ENCODE measurements at places on chromosomes 2 and 18.

GRCh38 chr2:171287611-171288010 lies 126.9 kb upstream of the TLK1 start:
- no peak for DNase-seq

- DNase-seq = no peak
These were observed 51.0 kb downstream of the NPAS2 start for GRCh38 chr2:100870652-100871531.

- no peak for DNase-seq
These were observed 138.8 kb upstream of the SP5 start for GRCh38 chr2:170576296-170576695.

DNA sequence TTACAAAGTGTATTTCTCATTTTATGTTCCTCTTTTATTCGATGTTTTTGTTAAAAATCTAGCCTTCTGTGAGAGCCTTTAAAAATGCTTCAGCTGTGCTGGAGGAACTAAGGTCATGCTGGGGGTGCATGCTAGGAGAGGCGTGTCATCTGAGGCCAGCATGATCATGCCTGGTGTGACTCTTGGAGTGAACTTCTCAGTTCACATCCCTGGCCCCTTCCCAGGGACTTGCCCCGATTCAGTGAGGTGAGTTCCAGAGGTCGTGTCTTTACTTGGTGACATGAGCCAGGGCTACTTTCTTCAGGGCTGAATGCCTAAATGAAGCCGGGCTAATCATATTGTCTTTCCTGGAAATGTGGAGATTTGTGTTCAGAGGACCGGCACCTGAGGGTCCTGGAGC lies 264.9 kb downstream of the MREG start:
- no peak for DNase-seq

- no peak for DNase-seq
These were observed 154.6 kb downstream of the THADA start for GRCh38 chr2:43441195-43441594.

DNA sequence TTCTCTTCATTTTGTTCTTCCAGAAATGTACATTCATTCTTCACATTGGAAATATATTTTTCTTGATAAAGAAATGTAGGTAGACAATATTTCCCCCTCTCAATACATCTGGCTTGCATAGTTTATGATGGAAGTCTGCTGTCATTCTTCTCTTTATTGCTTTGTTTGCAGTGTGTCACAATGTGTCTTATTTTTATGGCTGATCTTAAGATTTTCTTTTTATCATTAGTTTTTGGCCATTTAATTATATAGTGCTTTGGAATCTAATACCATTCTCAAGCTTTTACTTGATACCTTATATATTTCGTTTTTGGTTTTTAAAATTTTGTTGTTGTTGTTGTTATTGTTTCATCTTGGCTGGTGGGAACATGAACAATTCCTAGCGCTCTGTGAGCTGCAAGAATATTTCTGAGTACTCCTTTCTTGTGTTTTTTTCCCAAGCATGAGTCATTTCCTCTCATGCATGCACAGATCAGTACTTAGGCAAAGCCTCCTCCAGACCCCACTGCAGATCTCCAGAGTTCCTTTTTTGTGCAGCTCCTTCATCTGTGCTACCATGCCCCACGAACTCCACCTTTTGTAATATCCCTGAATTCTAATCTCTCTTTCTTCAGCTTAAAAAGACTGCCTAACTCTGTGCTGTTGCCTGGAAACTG lies 13.7 kb upstream of the MMADHC start:
- DNase-seq = no peak

- DNase-seq = no peak
These were observed 19.1 kb downstream of the CYP27C1 start for GRCh38 chr2:127200962-127201361.

Data from activated CD4-positive, alpha-beta T cell treated with anti-CD3 and anti-CD28 coated beads for 4 hours (primary cell).